ENCODE measurements at places on chromosomes 7 and 10.
A peak's percentile ranks its signal among the peaks of the same experiment; 100 is the strongest.

DNA sequence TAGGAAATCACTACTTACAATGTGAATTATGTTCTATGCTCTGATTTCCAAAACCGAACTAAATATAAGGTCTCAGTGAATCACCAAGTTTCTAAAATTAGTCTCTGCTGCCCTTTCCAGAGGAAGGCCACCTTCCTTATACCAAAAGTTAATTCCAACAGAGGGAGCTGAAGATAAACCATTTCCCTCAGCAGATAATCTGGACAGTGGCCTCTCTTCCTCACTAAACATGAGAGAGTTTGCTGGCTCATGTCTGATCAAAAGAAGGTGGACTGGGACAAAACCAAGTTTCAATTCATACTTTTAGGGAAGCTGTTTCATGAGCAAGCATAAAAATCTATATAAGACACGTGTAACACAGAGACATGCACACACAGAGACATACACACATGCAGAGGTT is 6.4 kb downstream of the FEZF1 start:
- no peaks in the 10 kb centered on the region for H3K36me3 ChIP-seq
- no peaks in the 10 kb centered on the region for H3K4me1 ChIP-seq
- no peak overlapping the region for H3K27ac ChIP-seq
- no peak overlapping the region for H3K4me3 ChIP-seq

DNA sequence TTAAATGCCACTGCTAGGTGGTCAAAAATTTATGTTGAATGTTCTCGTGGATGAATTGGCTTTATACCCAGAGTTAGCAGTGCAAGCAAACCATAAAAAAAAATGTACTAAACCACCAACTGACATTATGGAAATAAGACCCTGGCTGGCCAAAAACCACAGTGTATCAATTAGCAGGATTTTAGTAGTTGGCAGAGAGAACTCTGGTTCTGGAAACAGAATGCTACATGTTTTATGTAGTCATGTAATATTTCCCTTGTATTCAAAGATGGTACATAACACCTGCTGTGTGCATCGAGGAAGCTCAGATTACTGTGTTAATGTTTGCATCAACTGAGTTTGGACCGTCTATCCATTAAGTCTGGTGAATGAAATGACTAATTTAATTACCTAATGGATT is 618.5 kb downstream of the CCSER2 start:
- no peak for DNase-seq
- H3K4me3 ChIP-seq = no peak overlapping the region
- no peaks in the 10 kb centered on the region for H3K27me3 ChIP-seq
- no peaks in the 10 kb centered on the region for H3K36me3 ChIP-seq

DNA sequence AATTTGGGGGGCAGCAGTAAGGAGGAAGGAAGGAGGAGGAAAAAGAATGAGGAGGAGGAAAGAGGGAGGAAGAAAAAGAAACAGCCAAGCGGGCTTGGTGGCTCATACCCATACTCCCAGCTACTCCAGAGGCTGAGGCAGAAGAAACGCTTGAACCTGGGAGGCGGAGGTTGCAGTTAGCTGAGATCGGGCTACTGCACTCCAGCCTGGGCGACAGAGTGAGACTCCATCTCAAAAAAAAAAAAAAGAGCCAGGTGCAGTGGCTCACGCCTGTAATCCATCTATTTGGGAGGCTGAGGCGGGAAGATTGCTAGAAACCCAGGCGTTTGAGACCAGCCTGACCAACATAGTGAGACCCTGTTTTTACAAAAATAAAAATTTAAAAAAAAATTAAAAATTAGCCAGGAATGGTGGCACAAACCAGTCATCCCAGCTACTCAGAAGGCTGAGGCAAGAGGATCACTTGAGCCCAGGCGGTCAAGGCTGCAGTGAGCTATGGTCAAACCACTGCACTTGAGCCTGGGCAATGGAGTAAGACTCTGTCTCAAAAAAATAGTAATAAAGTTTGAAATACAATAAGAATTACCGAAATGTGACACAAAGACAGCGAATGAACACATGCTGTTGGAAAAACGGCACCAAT is 14.1 kb upstream of the CRCP start:
- peak overlapping the region; percentile 73 for H3K4me3 ChIP-seq
- peak overlapping the region; percentile 93 for H3K27ac ChIP-seq
- no peak for DNase-seq
- H3K36me3 ChIP-seq = no peaks in the 10 kb centered on the region

DNA sequence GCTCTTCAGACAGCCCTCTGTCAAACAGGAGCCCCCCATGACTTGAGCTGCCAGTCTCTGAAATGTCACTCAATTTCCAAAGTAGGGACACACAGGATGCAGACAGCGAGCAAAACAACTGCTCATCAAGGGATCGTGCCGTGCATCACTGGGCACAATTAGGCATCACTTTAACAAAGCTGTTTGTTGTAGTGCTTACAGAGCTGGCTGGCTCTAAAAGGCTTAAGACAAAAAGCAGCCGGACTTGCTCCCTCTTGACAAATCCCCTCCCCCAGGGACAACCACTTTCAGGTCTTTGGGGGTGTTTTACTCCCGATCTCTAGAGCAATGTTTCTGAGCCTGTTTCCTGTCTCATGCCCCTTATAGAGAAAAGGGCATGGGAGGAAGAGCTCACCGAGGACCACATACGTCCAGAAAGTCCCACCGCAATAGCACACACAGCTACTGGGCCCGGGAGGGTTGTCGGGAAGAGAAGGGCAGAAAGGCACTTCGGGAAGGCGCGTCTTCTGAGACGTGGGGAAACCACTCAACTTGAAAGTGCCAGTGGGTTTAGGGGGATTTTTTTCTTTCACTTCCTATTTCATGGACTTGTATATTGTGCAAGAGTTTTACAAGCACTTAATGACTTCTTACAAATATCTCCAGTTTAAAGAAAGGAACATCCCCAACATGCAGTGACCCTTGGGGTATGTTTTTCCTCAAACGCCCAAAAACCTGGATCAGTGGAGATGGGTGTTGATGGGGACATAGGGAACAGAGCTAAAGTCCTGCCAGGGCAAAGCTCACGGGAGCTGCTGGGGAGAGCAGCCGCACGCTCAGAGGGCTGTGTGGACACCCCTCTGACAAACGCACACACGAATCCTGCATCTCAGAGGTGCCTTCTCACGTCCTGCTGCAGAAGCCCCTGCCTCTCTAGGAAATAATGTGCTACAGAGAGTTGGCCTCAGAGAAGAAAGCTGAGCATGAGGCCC is 27.1 kb downstream of the LRRC20 start:
- H3K27me3 ChIP-seq = no peaks in the 10 kb centered on the region
- DNase-seq = peak; percentile 50
- peak overlapping the region; percentile 7 for H3K4me3 ChIP-seq
- peak overlapping the region; percentile 69 for H3K27ac ChIP-seq
- no peaks in the 10 kb centered on the region for H3K36me3 ChIP-seq

GRCh38 chr7:832167-832967 is at the start of gene SUN1:
Gene SUN1 (plus strand): TSS chr7:832476. CDS start chr7:832525, 49 bp downstream.
- peak; percentile 84 for DNase-seq
- no peaks in the 10 kb centered on the region for H3K27me3 ChIP-seq
- H3K27ac ChIP-seq = peak within 1 kb of the TSS; percentile 98
- H3K36me3 ChIP-seq = peaks cover 10% of the 10 kb centered on the region
- peak within 1 kb of the TSS; percentile 63 for H3K4me3 ChIP-seq

GRCh38 chr10:326350-326749 is 191.1 kb downstream of the ZMYND11 start:
- no peaks in the 10 kb centered on the region for H3K27me3 ChIP-seq
- peaks cover 5% of the 10 kb centered on the region for H3K36me3 ChIP-seq
- H3K4me1 ChIP-seq = peaks cover 29% of the 10 kb centered on the region
- DNase-seq = no peak

DNA sequence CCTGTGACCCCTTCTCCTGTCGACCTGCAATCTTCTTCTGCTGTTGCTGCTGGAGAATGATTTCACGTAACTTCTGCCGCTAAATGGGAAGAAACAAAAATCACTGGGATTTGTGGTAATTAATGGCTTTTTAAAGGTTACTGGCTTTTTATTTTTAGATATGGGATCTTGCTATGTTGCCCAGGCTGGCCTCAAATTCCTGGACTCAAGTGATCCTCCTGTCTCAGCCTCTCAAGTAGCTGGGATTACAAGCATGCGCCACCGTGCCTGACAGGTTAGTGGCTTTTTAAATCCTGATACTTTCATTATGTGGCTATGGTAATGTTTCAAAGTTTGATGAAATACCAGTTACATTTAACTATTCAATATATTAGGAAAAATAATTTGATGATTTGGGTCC is 154.6 kb downstream of the GALNT11 start:
- no peaks in the 10 kb centered on the region for H3K27me3 ChIP-seq
- H3K4me3 ChIP-seq = no peak overlapping the region
- H3K4me1 ChIP-seq = peaks cover 6% of the 10 kb centered on the region
- peaks cover 55% of the 10 kb centered on the region for H3K36me3 ChIP-seq

All from activated CD4-positive, alpha-beta T cell treated with anti-CD3 and anti-CD28 coated beads for 36 hours (primary cell).